SW480 (cell line): ENCODE measurements at places on chromosomes 11 and 22.

GRCh38 chr11:33949252-33949913 is 57.5 kb upstream of the LMO2 start:
- no peak for DNase-seq

DNA sequence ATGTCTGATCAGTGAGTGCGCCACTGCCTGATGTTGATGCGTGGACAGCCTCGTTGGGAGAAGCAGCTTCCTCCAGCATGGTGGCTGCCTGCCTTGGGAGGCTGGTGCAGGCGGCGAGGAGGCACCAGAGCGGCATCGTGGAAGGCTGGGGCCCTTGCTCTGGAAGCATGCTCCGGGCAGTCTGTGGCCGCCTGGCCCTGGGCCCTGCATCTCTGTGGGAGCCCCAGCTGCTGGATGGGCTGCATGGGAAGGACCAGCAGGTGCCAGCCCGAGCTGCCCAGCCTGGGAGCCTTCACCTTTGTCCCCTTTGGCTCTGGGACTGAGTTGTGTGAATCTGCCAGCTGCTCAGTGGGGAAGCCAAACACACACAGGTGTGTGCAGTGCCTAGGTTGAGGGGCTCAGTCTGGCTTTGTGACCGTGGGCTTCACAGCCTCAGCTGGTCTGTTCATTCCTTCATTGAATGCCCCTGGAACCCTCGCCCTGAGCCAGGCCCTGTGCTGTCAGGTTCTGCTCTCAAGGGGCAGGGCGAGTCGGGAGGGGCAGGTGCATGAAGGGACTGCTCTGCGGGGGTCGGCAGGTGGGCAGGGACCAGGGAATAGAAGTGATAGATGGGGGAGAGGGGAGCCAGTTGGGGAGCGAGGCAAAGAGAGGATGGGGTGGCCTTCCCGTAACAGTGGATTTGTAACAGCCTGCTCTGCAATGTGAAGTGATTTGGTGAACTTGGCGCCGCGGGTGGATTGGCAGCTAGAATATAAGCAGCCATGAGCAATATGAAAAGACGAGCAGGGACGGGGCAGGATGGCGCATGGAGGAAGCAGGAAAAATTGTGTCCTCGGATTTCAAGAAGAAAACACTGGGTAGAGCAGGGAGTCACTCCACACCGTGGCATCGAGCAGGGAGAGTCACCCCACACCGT is 354.2 kb downstream of the TBC1D22A start:
- DNase-seq, result no peak

DNA sequence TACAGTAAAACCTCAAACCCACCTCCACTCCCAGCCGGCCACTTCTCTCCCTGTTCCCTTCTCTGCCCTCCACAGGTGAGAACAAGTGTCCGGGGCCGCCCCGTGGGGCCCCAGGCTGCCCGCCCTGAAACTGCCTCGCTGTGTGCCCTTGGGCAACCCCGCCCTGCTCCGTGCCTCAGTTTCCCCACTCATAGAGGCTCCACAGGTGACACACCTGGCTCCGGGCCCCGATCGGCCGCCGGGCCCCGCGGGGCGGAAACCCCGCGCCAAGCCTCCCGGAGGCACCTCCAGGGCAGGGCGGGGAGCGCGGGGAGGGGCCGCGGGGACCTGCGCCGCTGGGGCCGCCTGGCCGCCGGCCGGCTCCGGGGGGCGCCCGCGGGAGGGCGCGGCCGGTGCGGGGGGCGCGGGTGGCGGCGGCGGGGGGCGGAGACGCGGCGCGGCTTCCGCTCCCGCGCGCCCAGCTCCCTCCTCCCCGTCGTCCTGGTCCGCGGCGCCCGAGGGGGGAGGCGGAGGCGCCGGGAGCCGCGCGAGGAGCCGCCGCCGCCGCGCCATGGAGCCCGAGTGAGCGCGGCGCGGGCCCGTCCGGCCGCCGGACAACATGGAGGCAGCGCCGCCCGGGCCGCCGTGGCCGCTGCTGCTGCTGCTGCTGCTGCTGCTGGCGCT is at the start of gene LRP5:
Gene LRP5 (plus strand): TSS at position 475 of the 663 bp plus-strand sequence. CDS start 124 bp downstream, at position 599.
- no peak for DNase-seq

DNA sequence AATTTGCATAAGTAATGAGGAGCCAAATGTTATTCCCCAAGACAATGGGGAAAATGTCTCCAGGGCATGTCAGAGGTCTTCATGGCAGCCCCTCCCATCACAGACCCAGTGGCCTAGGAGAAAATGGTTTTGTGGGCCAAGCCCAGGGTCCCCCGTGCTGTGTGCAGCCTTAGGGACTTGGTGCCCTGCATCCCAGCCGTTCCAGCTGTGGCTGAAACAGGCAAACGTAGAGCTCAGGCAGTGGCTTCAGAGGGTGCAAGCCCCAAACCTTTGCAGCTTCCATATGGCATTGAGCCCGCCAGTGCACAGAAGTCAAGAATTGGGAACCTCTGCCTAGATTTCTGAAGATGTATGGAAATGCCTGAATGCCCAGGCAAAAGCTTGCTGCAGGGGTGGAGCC is 79.9 kb downstream of the FAM181B start:
- no peak for DNase-seq

- no peak for DNase-seq
These were observed 92.0 kb upstream of the KCNQ1OT1 start for GRCh38 chr11:2791521-2792380.

DNA sequence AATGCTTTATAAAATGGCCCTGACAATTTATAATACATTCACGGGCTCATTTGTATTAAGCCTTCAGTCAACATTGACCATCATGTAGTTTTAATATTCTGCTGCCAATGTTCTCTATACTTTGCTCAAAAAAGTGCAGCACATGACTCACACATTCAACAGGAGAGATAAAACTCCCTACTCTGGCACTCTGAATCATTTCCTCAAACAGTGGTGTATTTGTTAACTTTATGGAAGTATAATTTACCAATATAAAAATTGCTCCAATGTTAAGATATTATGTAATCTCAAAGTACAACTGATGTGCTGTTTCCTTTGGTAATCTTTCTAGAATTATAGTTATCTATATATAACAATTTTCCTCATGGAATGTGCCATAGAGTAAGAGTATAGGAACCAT is 39.9 kb downstream of the MAML2 start:
- no peak for DNase-seq

GRCh38 chr11:14607713-14608112 is 35.9 kb upstream of the PDE3B start:
- DNase-seq, result no peak

- no peak for DNase-seq
These were observed 258.0 kb downstream of the FAT3 start for GRCh38 chr11:92482492-92483060.

- DNase-seq, result no peak
These were observed 12.0 kb upstream of the ANO1 start for GRCh38 chr11:70066136-70066520.

DNA sequence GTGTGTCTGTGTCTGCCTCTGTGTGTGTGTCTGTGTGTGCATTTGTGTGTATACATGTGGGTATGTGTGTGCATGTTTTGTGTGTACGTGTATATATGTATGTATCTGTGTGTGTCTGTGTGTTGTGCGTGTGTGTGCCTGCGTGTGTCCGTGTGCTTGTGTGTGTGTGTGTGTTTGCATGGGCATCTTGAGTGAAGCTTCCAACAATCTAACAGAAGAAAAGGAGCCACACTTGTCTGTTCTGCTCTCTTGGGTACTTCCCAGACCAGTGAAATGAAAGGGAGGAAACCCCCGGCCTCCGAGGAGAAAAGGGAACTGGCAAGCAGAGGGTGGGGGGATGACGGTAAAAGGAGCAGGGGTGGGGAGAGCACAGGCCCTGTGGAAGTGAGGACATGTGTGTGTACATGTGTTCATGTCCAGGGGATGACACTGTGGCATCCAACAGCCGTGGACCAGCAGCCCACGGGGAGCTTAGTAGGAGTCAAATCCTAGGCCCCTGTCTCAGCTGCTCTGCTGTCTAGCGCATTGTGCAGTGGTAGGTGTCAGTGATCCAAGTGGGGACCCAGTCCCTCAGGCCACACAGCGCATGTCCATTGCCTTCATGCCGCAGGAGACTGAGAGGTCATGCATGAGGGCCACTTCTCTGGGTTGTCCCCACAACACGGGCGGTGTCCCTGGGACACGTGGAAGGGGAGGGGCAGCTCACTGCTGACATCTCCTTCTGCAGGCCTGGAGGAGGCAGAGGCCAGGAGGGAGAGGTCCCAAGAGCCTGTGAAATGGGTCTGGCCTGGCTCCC is 8.1 kb downstream of the CSF2RB start:
- no peak for DNase-seq

DNA sequence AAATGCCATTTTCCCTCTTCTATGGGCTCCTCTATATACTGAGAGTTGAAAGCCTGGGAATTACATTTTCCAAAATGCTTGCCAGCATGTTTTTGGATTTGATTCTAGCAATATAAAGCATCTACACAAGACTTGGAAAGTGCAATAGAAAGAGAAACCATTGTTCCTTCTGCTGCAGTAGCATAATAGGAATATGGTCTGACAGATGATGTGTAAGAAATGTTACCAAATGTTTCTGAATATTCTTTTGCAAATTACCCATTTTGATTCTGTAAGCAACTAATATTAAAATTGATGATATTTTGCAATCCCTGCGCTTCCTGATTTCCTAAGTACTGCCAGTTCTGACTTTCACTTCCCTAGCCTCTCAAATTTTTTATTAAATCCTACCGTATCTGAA is 61.6 kb downstream of the CASP12 start:
- DNase-seq, result no peak

DNA sequence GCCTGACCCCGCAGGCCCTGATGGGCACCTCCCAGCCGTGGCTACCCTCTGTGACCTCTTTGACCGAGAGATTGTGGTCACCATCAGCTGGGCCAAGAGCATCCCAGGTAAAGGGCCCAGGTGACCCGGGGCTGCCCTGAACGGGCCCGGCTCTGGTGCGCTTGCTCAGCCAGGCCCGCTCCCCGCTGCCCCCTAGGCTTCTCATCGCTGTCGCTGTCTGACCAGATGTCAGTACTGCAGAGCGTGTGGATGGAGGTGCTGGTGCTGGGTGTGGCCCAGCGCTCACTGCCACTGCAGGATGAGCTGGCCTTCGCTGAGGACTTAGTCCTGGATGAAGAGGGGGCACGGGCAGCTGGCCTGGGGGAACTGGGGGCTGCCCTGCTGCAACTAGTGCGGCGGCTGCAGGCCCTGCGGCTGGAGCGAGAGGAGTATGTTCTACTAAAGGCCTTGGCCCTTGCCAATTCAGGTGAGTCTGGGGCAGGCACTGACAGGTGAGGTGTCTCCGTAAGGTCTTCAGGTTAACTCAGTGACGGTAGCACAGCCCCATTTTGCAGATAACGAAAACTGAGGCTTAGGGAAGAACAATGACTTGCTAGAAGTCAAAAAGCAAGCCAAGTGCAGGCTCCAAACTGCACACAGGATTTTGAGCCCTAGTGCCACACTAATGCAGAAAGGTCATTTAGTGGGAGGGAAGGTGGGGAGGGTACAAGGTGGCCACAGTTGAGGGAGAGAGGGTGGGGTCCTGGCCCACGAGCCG is 2.4 kb downstream of the TRMT112 start:
- no peak for DNase-seq

GRCh38 chr22:42248995-42249394 is 21.5 kb downstream of the TCF20 start:
- no peak for DNase-seq

GRCh38 chr11:2366276-2366675 is 10.8 kb upstream of the CD81 start:
- DNase-seq, result no peak

DNA sequence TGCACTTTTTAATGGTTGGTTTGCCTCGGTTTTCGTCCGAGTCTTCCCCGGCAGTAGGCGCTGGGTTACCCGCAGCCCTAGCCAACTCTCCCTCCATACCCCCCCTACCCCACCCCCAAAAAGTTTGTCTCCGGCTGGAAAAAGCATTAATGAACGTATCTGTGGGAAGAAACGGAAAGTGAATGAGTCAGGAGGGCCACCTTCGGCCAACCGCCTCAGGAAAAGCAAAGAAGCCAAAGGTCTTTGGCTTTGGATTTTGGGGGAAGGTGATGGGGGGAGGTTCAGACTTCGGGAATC is 508 bp upstream of the FLI1 start:
- no peak for DNase-seq

GRCh38 chr11:92670308-92670890 is 299.1 kb upstream of the MTNR1B start:
- no peak for DNase-seq

DNA sequence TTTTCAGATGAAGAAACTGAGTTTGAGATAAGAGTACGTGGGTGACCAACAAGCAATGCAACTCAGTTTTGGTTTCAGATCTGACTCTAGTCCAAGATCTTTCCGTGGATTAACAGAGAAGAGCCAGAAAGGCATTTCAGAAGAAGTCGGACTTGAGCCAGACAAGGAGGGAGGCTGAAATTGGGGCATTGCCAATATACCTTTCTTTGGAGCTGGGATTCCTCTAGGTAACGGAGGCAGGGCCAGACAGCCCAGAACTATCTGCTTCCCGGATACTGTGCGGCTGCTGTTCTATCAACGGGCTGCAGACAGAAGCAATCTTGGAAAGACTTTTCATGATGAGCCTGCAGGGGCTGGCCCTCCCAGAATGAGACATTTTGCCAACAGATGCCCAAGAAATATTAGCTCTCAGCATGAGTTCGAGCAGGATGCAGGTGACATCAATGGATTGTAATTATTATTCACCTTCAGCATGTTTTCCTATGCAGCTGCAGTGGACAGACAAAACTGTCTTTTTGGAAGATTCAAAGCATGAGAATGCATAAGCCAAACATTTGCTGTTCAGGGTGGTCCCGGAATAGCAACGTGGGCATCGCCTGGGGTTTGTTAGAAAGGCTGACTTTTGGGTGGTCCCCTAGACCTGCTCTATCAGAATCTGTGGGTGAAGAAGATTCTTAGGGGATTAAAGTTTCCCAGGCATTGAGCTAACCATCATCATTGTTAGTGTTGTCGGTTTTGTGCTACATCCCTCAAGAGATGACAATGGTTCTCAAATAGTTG is 95.7 kb downstream of the SCN3B start:
- DNase-seq, result no peak

- peak; percentile 52 for DNase-seq
These were observed at the start of gene VEGFB for GRCh38 chr11:64233913-64234586. VEGFB (plus strand) TSS chr11:64234584; CDS start chr11:64234834, 250 bp downstream.

DNA sequence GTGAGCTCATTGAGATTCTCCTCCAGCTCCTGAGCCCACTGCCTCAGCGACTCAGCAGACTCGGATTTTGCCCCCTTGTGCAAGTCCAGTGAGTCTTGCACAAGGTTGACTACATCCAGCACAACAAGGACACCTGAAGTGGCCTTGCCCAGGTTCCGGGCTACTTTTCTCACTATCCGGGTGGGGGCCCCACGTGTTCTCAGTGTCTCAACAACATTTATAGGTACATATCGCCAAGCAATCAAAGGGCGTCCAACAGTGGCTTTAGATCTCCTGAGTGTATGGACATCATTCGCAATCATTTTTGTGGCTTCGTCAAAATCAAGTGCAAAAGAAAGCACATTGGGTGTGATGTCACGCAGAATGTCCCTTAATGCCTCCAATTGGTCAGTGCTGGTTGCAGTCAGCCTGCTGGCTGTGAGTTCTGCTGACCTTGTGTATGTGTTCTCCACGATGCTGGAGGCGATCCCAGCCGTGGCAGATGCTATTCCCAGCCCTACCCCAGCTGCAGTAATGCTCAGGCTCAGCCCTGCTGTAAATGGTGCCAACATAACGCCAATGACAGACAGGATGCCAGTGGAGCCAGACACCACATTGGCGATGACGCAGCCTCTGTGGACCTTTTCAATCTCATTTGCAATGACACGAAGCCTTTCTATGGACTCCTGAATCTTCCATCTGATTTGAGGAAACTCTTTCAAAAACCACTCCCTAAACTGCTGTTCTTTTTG is 10.3 kb downstream of the APOL4 start:
- DNase-seq, result no peak
